Suppressor macrophage treated with lipopolysaccharide for 1 hour (primary cell): ENCODE measurements at places on chromosomes 1 and 21.
A peak's percentile ranks its signal among the peaks of the same experiment; 100 is the strongest.

DNA sequence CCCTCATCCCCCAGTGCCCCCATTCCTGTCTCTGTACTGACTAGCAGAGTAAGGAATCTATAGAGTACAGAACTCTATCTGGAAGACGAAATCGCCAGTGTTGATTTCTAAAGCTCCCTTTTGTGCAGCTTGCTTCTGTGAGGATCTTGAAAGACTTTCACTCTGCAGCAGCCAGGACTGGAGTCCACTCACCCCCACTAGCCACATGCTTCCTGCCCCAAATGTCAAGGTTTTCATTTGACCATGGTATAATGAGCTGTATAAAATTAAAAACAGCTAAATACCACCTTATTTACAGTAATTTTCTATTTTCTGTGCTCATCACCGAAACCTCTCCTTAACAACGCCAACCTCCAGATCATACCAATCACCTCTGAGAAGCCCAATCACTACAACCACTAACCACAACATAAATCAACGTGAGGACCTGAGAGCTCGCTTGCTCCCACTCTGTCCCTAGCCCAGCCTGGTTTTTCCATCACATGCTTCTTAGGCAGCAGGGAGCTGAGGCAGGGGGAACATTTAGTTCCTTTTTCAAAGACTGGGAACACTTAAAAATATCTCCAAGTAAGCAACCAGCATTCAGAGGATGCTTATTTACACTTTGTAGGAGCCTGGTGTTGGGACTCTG lies 56.1 kb upstream of the IRF2BP2 start:
- DNase-seq, result peak; percentile 69

DNA sequence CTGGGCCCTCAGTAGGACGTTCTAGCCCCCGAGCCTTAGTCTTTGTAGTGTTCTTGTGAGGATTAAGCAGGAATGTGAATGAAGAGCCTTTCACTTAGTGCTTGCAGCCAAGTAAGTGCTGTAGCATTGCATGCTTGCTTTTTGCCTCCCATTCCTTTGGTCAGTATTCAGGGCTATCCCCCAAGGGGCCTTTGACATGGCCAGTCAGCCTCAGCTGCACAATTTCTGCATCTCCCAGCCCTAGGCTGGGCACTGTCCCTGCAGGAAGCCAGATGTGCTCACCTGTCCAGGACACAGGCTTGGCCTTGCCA lies 30.5 kb downstream of the SOX13 start:
- no peak for DNase-seq

GRCh38 chr1:203133970-203134725 lies 6.6 kb downstream of the ADORA1 start:
- DNase-seq, result peak; percentile 86

- DNase-seq, result no peak
These were observed 50.0 kb downstream of the CLIC4 start for GRCh38 chr1:24795236-24795635.

- DNase-seq, result peak; percentile 20
These were observed 300.0 kb upstream of the VAMP3 start for GRCh38 chr1:7470904-7471638.

GRCh38 chr1:225573216-225573615 lies 79.7 kb downstream of the ENAH start:
- DNase-seq, result no peak

GRCh38 chr1:35568975-35569395 lies 4.1 kb upstream of the TFAP2E start:
- DNase-seq, result peak; percentile 73

GRCh38 chr1:215623162-215623561 lies 56.1 kb downstream of the KCTD3 start:
- DNase-seq, result no peak

DNA sequence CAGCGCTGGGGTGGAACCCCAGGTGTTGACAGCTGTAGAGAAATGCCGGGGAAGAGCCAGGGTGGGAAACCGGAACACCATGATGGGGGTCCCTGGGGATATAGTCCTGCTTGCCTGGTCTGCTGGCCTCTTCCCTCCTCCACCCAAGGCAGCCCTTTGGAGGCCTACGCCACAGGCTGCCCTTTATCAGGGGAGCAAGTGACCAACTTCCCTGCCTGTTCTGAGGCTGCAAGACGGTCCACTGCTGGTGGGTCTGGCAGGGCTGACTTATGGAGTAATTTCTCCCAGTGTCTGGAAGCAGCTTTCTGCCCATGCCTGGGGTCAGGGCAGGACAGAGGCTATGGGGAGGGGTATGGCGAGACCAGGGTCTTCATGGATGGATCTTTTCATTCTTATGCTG lies 50.8 kb upstream of the EDN2 start:
- no peak for DNase-seq

DNA sequence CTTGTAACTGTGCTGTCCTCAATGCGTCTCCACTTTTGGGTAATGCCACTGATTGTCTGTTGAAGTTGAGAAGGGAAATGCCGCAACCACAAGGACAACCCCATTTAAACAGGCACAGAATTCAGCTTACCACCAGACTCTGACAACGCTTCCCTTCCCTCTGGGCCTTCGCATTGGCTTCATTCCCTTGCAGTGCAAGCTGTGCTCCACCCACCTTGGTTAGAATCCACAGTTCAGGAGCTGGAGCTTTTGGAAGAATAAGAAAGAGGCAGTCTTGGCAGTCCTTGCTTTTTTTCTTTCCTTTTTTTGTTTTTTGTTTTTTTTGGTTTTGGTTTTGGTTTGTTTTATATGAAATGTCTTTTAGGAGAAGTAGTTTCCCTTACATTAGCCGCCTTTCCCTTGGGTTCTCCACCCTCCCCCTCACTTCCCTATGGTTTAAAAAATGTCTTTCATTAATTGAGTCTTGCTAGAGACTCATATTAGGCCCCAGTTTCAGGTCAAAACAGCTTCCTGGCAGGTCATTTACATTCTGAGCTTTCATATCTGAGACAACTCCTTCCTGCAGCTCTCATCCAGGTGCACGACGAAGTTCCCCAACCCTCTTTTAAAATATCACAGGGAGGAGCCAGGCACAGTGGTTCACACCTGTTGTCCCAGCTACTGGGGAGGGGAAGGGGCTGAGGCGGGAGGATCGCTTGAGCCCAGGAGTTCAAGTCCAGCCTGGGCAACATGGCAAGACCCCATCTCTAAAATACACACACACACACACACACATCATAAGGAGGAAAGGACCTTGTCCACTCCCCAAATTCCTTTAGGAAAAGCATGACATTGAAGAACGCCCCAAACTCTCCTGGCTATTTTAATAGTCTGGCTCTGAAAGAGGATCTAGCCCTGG lies 20.7 kb upstream of the LAX1 start:
- DNase-seq, result peak; percentile 77

GRCh38 chr1:76237211-76237610 lies 162.7 kb downstream of the ST6GALNAC3 start:
- no peak for DNase-seq
